ENCODE measurements at places on chromosomes 12 and 14. TPM values are rescaled to one million over a fixed set of nuclear protein-coding genes. Genes with fewer than 3 reads are reported as not detected.

PRB2 gene
- not detected for total RNA-seq

HPD gene
- 1.3 TPM for total RNA-seq

PGF gene
- 3.5 TPM for total RNA-seq

ZNF641 gene
- 6.9 TPM for total RNA-seq

FGF6 gene
- not detected for total RNA-seq

PTCSC3 gene
- total RNA-seq = not detected

IL23A gene
- 0.41 TPM for total RNA-seq

RILPL2 gene
- total RNA-seq = 1.7 TPM

DBX2 gene
- total RNA-seq = not detected

PEBP1 gene
- total RNA-seq = 289 TPM

PRORP gene
- 32.2 TPM for total RNA-seq

PLBD1 gene
- 4.6 TPM for total RNA-seq

GPRC5D gene
- not detected for total RNA-seq

DUSP16 gene
- total RNA-seq = 11.4 TPM

PAPOLA gene
- total RNA-seq = 87.5 TPM

BEST3 gene
- total RNA-seq = 1.1 TPM

PLCZ1 gene
- not detected for total RNA-seq

ISM2 gene
- 0.39 TPM for total RNA-seq

HOXC12 gene
- not detected for total RNA-seq

TEAD4 gene
- total RNA-seq = 43.1 TPM

B3GNT4 gene
- total RNA-seq = 0.63 TPM

CD63 gene
- total RNA-seq = 728 TPM

NELL2 gene
- not detected for total RNA-seq

FICD gene
- total RNA-seq = 4.2 TPM

OR4E2 gene
- not detected for total RNA-seq

PDE3A gene
- total RNA-seq = 2.2 TPM

SELPLG gene
- total RNA-seq = 1.0 TPM

PTPRO gene
- total RNA-seq = not detected

TPPP2 gene
- not detected for total RNA-seq

FOXM1 gene
- total RNA-seq = 97.0 TPM

FOXG1 gene
- total RNA-seq = 0.09 TPM

SLCO1B1 gene
- total RNA-seq = 0.26 TPM

CLEC7A gene
- not detected for total RNA-seq

GPN3 gene
- total RNA-seq = 30.4 TPM

C2CD5 gene
- 12.7 TPM for total RNA-seq

OR4K2 gene
- not detected for total RNA-seq

FSCB gene
- not detected for total RNA-seq

AKAP5 gene
- 0.25 TPM for total RNA-seq

TAS2R8 gene
- not detected for total RNA-seq

PTHLH gene
- total RNA-seq = 39.3 TPM

PMCH gene
- total RNA-seq = not detected

CACNB3 gene
- total RNA-seq = 31.2 TPM

KRT6C gene
- total RNA-seq = not detected

LALBA gene
- total RNA-seq = not detected

TAS2R10 gene
- not detected for total RNA-seq

KIF26A gene
- total RNA-seq = 3.7 TPM

PLD4 gene
- total RNA-seq = 0.29 TPM

RHNO1 gene
- 46.1 TPM for total RNA-seq

Data from A549 treated with CpdA at 1 μM for 4 hours (cell line).